Naive thymus-derived CD8-positive, alpha-beta T cell (primary cell): ENCODE measurements at places on chromosomes 1 and 21. TPM values are rescaled to one million over a fixed set of nuclear protein-coding genes. Genes with fewer than 3 reads are reported as not detected.
A peak's percentile ranks its signal among the peaks of the same experiment; 100 is the strongest.

DNA sequence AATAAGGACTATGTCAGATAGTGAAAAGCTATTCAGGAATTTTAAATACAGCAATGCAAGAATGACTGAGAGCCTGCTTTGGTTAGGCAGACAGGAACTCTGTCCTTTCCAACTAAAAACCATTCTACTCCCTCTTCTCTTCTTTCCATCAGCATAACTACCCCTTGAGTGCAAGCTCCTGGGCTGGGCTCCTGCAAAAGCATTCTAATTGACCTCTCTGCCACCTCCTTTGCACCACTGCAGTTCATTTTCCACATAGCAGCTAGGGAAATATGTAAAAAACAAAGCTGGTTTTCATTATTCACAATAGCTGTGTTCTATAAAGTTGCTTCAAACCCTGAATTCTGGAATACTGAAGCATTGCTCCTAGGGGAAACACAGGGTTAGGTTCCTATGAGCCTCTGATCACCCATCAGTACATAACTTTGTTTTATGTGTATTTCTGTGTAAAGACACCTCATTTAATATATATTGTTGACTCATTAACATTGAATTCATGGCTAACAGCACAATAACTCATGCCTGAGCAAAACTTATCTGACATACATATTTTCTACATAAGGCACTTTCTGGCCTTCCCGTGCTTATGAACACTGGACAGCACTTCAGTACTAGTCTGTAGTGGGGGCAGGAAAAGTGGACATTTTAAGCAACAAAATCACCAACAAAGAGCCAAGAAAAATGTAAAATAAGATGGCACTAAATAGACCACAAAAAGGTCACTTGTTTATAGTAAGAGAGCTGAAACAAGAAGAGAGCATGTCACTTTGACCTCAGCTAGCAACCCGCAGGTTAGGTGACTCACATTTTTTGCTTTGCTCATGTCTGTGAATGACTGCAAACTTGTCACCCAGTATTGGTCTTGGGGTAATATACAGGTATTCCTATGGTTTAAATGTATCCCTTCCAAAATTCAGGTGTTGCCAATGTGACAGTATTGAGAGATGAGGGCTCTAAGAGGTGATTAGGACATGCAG, 57.9 kb upstream of the IRF2BP2 start:
- DNase-seq = no peak
- H3K36me3 ChIP-seq = peaks cover 2% of the 10 kb centered on the region
- H3K4me1 ChIP-seq = peaks cover 10% of the 10 kb centered on the region
- no peak overlapping the region for H3K4me3 ChIP-seq

- DNase-seq = no peak
- H3K36me3 ChIP-seq = peaks cover 43% of the 10 kb centered on the region
- no peak overlapping the region for H3K4me3 ChIP-seq
- H3K4me1 ChIP-seq = peaks cover 1% of the 10 kb centered on the region
- H3K27me3 ChIP-seq = no peaks in the 10 kb centered on the region
These were observed 26.7 kb upstream of the MYOCOS start for GRCh38 chr1:171595324-171595723.

GRCh38 chr1:93411000-93411399, 36.9 kb upstream of the FNBP1L start:
- no peaks in the 10 kb centered on the region for H3K4me1 ChIP-seq
- peaks cover 2% of the 10 kb centered on the region for H3K27me3 ChIP-seq
- peaks cover 2% of the 10 kb centered on the region for H3K36me3 ChIP-seq
- no peak for DNase-seq

Gene NR5A2
- total RNA-seq = not detected

- H3K27me3 ChIP-seq = peaks cover 11% of the 10 kb centered on the region
- no peaks in the 10 kb centered on the region for H3K36me3 ChIP-seq
- DNase-seq = no peak
- H3K27ac ChIP-seq = no peak overlapping the region
- H3K4me3 ChIP-seq = no peak overlapping the region
- H3K4me1 ChIP-seq = no peaks in the 10 kb centered on the region
These were observed 147.6 kb upstream of the CAMK1G start for GRCh38 chr1:209435654-209436566.

DNA sequence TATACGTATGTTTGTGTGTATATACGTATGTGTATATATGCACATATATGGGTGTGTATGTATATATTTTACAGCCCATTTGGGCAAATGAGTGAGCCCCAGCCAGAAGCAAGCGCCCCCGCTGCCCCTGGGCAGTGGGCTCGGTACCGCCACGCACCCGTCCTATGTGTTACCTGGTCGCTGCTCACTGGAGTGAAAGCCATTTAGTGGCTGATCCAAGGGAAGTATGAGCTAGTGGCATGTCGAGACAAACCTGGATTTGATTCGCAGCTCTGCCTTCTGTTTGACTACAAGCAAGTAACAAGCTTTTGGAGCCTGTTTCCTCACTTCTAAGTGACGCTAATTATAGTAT, 35.8 kb upstream of the JAK1 start:
- no peaks in the 10 kb centered on the region for H3K27me3 ChIP-seq
- no peak for DNase-seq
- H3K36me3 ChIP-seq = peaks cover 16% of the 10 kb centered on the region

Gene AHDC1
- 19.6 TPM for total RNA-seq

Gene PDE4B
- total RNA-seq = 29.6 TPM

- H3K4me3 ChIP-seq = peak overlapping the region; percentile 90
- peaks cover 64% of the 10 kb centered on the region for H3K4me1 ChIP-seq
- no peaks in the 10 kb centered on the region for H3K27me3 ChIP-seq
- H3K27ac ChIP-seq = peak overlapping the region; percentile 93
These were observed 2.9 kb downstream of the MACO1 start for GRCh38 chr1:25433389-25434186.

DNA sequence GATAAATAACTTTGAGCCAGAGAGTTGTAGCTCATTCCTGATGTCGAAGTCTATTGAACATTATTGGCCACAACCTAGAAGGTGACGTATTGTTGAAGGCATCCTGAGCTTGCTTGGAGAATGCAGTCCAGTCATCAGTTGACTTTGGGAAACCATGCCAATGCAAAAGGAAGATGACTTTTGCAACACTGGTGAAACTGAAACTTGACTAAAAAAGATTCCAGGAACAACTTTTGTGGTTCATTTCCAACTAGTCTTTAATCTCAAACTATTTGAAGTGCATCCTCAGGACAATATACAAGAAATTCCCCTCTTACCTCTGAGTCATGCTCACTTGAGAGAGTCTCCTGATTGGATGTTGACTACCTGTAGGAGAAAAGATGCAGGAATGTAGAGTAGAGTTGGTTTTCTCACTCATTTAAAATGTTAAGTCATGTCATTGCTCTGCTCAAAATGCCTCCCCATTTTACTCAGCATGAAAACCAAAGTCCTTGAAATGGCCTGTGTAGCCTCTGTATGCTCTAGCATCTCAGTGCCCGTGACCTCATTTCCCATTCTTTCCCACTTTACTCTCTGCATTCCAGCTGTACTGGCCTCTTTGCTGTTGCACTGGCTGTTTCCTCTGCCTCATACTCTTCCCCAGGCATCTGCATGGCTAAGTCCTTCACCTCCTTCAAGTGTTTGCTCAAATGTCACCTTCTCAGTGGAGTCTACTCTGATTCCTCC, 24.4 kb upstream of the LEPR start:
- H3K36me3 ChIP-seq = no peaks in the 10 kb centered on the region
- H3K27ac ChIP-seq = no peak overlapping the region
- no peak for DNase-seq
- no peak overlapping the region for H3K4me3 ChIP-seq
- H3K4me1 ChIP-seq = no peaks in the 10 kb centered on the region

- no peak overlapping the region for H3K27ac ChIP-seq
- DNase-seq = no peak
- H3K4me3 ChIP-seq = no peak overlapping the region
These were observed 52.8 kb upstream of the TBX15 start for GRCh38 chr1:119040906-119041305.

Gene RORC
- total RNA-seq = not detected

DNA sequence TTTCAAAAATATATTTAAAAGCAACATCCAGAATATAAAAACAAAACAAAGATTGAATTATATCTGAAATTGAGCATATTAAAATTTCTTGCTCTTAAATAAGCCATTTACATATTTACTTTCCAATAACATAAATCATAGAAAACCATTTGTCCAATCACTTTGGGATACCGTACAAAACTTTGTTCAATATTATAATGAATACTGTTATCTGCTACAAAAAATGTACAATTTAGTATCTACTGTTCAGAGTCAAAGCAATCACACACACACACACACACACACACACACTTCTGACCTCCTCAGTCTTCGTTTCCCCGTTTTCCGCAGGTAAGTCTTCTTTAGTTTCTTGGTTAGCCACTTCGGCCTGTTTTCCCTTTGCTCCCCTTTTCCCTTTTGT, 4.0 kb downstream of the HMGN1 start:
- H3K27ac ChIP-seq = peak overlapping the region; percentile 88
- H3K27me3 ChIP-seq = no peaks in the 10 kb centered on the region
- peaks cover 15% of the 10 kb centered on the region for H3K36me3 ChIP-seq
- peaks cover 19% of the 10 kb centered on the region for H3K4me1 ChIP-seq
- no peak overlapping the region for H3K4me3 ChIP-seq

Gene ADAMTS1
- not detected for total RNA-seq

GRCh38 chr1:6473974-6474814, 8.2 kb upstream of the TNFRSF25 start:
- H3K4me1 ChIP-seq = peaks cover 10% of the 10 kb centered on the region
- H3K4me3 ChIP-seq = no peak overlapping the region
- H3K36me3 ChIP-seq = no peaks in the 10 kb centered on the region
- peaks cover 3% of the 10 kb centered on the region for H3K27me3 ChIP-seq
- H3K27ac ChIP-seq = no peak overlapping the region

GRCh38 chr1:164780863-164781262, 221.9 kb downstream of the PBX1 start:
- H3K4me1 ChIP-seq = no peaks in the 10 kb centered on the region
- no peak for DNase-seq
- no peak overlapping the region for H3K27ac ChIP-seq
- H3K4me3 ChIP-seq = no peak overlapping the region
- peaks cover 6% of the 10 kb centered on the region for H3K27me3 ChIP-seq

DNA sequence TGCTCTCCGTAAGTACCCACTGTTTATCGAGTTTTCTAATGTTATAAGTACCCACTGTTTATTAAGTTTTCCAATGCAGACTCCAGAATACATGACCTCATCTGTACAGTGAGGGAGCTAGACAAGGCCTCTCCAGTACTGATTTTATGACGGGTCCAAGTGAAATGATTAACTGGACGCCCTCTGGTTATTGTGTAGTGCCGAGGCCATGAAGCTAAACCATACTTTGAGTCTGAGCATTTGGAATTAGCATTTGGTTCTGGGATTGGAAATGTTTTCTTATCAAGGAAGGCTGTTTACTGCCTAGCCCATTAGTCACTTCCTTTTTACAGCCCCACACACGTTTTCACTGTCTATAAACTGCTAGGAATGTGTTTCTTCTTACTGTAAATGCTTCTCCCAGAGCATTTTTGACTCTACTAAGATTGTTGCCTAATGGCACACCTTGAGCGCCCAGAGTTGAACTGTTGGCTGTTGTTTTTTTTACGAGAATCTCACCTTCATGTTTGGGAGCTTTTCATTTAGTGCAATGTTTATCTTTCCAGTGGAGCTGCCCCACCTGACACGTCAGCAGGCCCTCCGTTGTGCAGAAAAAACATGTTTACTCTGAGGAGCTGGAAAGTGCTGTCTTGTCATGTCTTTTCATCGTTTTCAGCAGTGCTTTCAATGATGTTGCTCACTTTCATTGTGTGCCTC, 26.9 kb downstream of the SPATA46 start:
- no peak overlapping the region for H3K27ac ChIP-seq
- H3K36me3 ChIP-seq = no peaks in the 10 kb centered on the region
- H3K4me3 ChIP-seq = no peak overlapping the region
- DNase-seq = no peak
- peaks cover 20% of the 10 kb centered on the region for H3K27me3 ChIP-seq

GRCh38 chr1:205015241-205015640, 27.8 kb upstream of the CNTN2 start:
- no peak overlapping the region for H3K4me3 ChIP-seq
- H3K36me3 ChIP-seq = no peaks in the 10 kb centered on the region
- no peaks in the 10 kb centered on the region for H3K27me3 ChIP-seq

DNA sequence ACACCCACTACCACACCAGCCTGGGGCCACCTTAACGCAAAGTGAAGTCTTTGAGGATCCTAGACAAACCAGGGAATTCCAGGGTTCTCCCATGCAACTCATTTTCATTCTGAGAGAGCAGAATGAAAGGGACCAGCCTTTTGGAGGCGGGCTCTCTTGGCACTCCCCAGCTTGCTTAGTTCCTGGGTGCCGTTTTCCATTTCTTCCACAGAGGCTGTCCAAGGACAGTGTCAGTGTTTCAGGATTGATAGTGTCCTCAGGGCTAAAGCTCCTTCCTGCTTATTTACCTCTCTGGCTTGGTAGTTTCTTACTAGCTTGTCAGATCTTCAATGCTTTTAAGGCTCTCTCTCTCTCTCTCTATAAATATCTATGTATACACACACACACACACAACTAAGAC, 30.1 kb upstream of the GNG4 start:
- H3K27ac ChIP-seq = no peak overlapping the region
- H3K4me1 ChIP-seq = no peaks in the 10 kb centered on the region
- no peaks in the 10 kb centered on the region for H3K27me3 ChIP-seq
- peaks cover 79% of the 10 kb centered on the region for H3K36me3 ChIP-seq

GRCh38 chr1:8166406-8166805, 140.3 kb upstream of the ERRFI1 start:
- no peak for DNase-seq
- H3K4me3 ChIP-seq = no peak overlapping the region
- H3K4me1 ChIP-seq = peaks cover 36% of the 10 kb centered on the region
- no peaks in the 10 kb centered on the region for H3K36me3 ChIP-seq

DNA sequence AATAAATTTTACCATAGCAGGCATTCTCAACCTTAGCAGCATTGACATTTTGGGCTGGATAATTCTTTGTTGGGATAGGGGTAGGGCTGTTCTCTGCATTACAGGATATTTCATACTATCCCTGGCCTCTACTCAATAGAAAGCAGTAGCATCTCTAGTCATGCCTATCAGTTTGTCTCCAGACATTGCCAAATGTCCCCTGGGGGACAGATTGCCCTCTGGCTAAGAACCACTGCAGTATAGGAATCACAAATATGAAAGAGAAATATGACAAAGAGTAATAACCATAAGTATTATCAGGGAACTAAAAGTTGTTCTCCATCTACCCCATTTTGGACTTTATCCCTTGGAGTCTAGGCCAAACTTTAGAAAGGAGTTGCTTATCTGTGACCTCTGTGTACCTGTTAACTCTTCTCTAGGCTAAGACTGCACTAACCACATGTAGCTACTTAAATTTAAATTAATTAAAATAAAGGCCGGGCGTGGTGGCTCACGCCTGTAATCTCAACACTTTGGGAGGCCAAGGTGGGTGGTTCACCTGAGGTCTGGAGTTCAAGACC, 76.1 kb downstream of the AGO3 start:
- H3K4me1 ChIP-seq = no peaks in the 10 kb centered on the region
- no peaks in the 10 kb centered on the region for H3K36me3 ChIP-seq
- H3K27ac ChIP-seq = no peak overlapping the region
- no peak overlapping the region for H3K4me3 ChIP-seq
- no peak for DNase-seq

Gene APOBEC4
- total RNA-seq = not detected

- no peaks in the 10 kb centered on the region for H3K4me1 ChIP-seq
- H3K36me3 ChIP-seq = no peaks in the 10 kb centered on the region
- DNase-seq = no peak
- H3K27me3 ChIP-seq = no peaks in the 10 kb centered on the region
- H3K4me3 ChIP-seq = no peak overlapping the region
These were observed 233.9 kb downstream of the KIF26B start for GRCh38 chr1:245388687-245389086.

GRCh38 chr1:39102537-39103327, 76.6 kb downstream of the NDUFS5 start:
- peak overlapping the region; percentile 46 for H3K4me3 ChIP-seq
- H3K36me3 ChIP-seq = no peaks in the 10 kb centered on the region
- H3K27me3 ChIP-seq = no peaks in the 10 kb centered on the region
- peaks cover 38% of the 10 kb centered on the region for H3K4me1 ChIP-seq
- DNase-seq = no peak
- H3K27ac ChIP-seq = peak overlapping the region; percentile 60
